ENCODE measurements at places on chromosomes 5 and 9.

- no peak for DNase-seq
Measured at GRCh38 chr5:137730336-137730735, 5.6 kb downstream of the KLHL3 start.

- no peak for DNase-seq
Measured at GRCh38 chr5:140348104-140348503, 1.7 kb upstream of the HBEGF start.

DNA sequence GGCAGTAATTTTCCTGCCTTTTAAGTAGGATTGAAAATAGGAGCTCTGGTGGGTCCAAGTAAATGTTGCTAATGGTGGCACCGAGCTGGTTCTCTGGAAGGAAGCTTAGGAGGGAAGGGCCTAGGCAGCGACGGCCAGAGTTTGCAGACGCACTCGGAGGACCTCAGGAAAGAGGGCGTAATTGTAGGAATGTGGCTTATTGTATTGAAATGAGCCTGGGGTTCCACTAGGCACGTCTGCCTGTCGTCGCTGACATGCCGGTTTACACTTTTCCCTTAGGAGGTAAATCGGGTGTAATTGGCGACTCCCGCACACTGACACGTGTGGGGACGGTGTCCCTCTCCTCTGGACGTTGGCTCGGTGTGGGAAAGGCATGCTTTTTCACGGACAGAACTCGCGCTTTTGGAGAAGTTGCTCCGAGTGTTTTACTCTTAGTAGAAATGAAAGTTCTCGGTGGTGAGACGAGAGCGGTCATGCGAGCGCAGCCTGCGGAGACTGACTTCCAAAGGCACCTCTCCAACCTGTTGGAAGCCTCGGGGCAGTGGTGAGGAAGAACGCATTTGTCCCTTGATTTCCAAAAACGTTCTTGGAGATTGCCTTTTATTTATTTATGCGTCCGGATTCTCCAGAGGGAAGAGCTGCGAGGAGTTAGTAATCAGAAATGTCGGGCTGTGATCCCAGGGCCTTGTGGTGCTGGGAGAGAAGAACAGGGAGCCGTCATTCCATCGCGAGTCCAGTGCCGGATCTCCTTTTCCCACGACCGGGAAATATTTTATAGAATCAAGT is 1.3 kb downstream of the NR4A3 start:
- DNase-seq = no peak

- DNase-seq = no peak
Measured at GRCh38 chr5:179439181-179439985, 94.1 kb upstream of the ADAMTS2 start.

DNA sequence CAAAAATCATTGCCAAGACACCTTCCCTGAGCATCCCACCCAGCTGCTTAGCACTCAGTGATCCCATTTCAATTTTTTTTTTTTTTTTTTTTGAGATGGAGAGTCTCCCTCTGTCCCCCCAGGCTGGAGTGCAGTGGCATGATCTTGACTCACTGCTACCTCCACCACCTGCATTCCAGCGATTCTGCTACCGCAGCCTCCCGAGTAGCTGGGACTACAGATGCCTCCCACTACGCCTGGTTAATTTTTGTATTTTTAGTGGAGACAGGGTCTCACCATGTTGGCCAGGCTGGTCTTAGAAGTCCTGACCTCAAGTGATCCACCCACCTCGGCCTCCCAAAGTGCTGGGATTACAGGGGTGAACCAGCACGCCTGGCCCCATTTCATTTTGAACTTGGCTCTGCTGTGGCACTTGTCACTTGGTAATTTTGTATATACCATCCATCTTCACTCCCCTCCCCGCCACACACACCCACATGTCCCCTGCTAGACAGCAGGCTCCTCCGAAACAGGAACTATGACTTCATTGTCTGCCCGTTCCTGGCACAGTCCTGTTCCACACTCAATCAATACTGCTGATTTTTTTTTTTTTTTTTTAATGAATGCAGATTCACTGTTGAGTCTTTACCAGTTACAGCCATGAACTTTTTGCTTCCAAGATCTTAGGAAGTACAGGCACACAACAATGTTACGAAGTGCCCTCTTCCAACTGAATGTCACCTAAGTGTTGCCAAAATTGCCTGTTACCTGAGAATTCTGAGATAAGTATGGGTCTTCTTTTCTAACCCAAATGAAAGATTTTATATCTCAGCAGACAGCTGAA is 17.3 kb upstream of the ZBTB34 start:
- no peak for DNase-seq

DNA sequence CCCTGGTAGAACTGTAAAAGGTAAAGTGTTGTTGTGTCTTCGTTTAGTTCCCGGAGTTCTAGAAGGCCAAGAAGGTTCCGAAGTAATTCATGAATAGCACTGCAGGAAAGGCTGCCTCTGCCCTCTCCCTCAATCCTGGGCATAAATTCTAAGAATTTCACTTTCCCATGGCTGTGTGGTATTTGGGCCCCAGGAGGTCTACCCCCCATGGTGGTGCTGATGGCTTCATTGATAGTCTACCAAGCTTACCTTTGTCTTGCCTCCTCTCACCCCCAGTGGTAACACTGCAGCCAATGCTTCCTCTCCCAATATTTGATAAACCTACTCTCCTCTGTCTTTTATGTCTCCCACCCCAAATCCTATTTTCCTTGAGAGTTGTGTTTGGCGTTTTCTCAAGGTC is 39.5 kb downstream of the ADAMTS16 start:
- no peak for DNase-seq

DNA sequence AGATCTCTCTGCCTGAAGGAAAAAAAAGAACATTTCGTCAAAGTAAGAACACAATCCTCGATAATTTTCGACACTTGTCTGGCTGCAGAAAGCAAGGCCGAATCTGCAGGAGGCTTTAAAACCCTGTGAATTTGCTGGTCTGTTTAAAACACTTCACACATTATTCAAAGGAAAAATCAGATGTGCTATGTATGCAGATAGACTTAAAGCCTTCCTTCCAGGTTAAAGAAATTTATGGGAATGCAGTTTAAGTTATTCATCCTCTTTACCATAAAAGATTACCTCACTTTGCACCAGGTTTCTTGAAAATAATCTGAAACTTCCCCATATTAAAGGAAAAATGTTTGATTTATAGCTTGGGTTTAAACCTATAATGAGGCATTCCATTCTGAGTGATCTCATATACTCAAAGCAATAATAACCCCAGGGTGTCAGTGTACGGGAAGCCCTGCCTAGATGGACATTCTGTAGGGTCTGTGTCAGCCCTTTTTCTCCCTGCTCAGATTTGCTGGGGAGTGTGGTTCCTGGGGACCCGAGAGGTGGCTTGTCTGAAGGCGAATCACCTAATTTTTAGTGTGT is 323.5 kb upstream of the SLC24A2 start:
- no peak for DNase-seq

- DNase-seq = no peak
Measured at GRCh38 chr5:79263-79662, 12.7 kb upstream of the PLEKHG4B start.

All from NCI-H1417 (cell line).